ENCODE measurements at places on chromosomes 16 and 17.
A peak's percentile ranks its signal among the peaks of the same experiment; 100 is the strongest.

DNA sequence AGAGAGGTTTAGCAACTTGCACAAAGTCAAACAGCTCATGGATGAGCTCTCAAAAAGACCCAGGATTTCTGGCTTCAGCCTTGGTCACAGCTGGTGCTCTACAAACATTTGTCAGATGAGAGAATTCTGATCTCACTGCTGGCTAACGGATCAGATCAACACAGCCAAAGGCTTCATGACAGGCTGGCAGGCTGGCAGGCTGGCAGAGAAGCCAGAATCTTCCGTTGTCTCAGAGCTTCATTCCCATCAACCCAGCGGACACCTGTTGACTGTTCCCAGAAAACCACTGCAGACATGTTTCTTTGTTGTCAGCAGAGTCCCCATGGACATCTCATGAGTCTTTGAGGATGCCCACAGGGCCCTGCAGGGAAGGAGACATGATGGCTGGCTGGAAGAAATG is 303.8 kb upstream of the ASIC2 start:
- DNase-seq, result peak; percentile 18

- DNase-seq, result no peak
Measured at GRCh38 chr16:17320009-17320408, 150.8 kb downstream of the XYLT1 start.

GRCh38 chr16:56793492-56793891 is 63.6 kb downstream of the NUP93 start:
- DNase-seq, result no peak

GRCh38 chr17:13428611-13429042 is 173.1 kb downstream of the HS3ST3A1 start:
- DNase-seq, result no peak

- DNase-seq, result no peak
Measured at GRCh38 chr16:54862529-54862928, 68.1 kb upstream of the IRX5 start.

GRCh38 chr16:81787659-81788058 is 8.6 kb downstream of the PLCG2 start:
- no peak for DNase-seq

- peak; percentile 44 for DNase-seq
Measured at GRCh38 chr16:89364606-89365005, 125.8 kb downstream of the ANKRD11 start.

DNA sequence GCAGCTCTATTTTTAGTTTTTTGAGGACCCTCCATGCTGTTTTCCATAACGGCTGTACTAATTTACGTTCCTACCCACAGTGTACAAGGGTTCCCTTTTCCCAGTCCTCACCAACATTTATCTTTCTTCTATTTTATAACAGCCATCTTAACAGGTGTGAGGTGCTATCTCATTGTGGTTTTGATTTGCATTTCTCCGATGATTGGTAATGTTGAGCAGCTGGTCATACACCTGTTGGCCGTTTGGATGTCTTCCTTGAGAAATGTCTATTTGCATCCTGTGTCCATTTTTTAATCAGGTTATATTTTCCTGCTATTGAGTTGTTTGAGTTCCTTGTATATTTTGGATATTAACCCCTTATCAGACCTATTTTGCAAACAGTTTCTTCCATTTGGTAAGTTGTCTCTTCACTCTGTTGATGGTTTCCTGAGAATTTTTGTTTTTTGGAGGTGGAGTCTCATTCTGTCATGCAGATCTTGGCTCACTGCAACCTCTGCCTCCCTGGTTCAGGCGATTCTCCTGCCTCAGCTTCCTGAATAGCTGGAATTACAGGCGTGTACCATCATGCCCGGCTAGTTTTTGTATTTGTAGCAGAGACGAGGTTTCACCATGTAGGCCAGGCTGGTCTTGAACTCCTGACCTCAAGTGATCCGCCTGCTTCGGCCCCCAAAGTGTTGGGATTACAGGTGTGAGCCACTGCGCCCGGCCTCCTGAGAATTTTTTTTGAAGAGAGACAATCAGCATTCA is 279.6 kb downstream of the SNX29 start:
- DNase-seq, result no peak

DNA sequence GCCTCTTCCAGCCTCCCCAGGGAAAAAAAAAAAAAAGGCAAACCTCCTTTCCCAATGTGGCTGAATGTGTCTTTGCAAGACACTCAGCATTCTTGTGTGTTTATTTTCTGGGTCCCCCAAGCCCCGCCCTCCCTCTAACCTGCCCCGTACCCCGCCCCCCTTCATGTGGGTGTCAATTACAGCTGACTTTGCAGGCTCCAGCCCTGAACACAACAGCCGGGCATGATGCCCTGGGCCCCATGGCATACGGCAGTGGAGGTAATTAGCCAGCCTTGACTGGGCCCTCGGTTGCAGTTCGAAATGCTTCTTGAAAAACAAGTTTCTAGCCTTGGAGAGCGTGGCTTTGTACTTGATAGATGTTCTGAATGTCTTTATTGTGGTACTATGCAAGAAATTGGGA is 354.7 kb upstream of the RBFOX1 start:
- DNase-seq, result no peak

- no peak for DNase-seq
Measured at GRCh38 chr16:87369117-87369765, 14.3 kb downstream of the FBXO31 start.
